Substantia nigra (tissue), 51 donors: ENCODE measurements at places on chromosomes 1 and 21.

- DNase-seq, result no peak
These were observed at the start of gene STUM for GRCh38 chr1:226548256-226549093. Gene STUM, plus strand, starts transcription at chr1:226548764. Its CDS starts 141 bp downstream, at chr1:226548905.

DNA sequence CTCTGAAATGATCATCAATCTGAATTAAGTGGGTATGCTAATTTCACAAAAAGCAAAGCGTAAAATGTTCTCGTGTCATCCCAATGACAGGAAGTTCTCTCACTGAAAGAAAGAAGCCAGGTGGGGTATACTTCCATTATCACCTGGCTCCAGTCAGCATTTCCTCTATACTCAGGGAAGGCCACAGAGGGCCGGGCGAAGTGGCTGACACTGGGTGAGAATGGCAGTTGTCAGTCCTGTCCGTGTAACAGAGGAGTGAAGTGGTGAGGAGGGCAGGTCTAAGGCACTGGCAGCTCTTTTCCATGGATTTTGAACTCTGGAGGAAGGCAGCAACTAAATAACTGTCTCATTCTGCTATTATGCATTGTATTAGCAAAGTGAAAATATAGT lies 60.4 kb downstream of the CAPN2 start:
- no peak for DNase-seq

- DNase-seq, result no peak
These were observed 40.0 kb downstream of the RCAN1 start for GRCh38 chr21:34574601-34575529.

DNA sequence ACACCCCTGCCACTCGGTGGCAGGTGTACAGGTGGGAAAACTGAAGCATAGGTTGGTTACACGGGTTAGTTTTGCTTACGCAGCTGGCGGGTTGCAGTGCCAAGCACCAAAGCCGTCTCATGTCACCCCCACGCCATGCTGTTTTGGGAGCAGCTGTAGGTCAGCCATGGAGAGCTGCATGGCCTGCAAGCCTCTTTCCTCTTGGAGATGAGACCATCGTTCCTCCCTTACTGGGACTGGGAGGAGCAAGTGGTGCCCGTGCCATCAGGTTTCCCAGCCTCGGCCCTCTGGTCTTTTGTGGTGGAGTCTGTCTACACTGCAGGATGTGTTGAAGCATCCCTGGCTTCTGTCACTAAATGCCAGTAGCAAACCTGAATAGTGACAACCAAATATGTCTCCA lies 46.9 kb downstream of the AJAP1 start:
- DNase-seq, result no peak

- DNase-seq, result no peak
These were observed 243.9 kb downstream of the TOMM20 start for GRCh38 chr1:234884701-234885100.

DNA sequence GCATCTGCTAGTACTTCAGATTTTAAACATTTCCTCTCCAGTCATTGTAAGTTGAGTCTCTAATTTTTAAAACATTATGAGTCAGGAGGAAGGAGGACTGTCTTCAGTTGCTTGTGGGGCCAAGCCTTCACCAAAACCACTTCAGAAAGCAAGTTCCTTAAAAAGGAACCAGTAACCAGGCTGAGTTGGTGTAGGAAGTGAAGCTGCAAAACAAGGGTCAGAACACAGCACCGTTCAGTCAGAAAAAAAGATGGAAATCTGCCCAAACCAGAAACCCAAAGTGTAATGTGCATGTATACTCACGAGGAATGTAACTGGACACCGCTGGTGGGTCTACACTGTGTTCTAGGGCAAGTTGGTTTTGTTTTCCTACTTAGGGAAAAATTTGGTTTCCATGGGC lies 402.1 kb downstream of the SETD4 start:
- no peak for DNase-seq

DNA sequence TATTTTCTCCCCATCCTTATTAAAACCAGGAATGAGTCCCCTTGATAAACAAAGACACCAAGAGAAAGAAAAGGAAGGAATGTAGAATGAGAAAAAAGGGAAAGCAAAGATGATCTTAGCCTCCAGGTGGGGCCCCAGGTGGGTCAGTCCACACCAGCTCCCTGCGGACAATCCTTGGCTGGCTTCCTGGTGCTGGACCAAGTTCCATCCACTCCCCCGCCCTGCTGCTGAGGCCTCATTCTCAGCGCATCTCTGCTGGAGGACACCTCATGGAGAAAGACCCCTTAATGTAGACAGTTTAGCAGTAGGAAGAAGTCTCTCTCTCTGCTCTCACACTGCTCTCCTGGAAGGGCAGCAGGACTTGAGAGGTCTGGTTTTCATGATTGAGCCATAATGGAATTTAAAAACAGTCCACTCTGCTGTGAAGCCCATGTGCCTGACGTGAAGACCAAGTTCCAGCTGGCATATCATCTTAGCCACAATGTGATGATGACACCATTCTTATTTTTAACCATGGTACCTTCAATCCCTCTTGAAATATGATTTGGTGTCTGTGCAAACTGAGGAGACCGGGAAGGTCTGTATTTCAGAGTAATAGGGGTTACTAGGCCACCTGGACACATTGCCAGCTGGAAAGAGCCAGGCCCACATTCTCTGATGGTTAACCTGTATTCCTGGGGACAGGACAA lies 83.1 kb downstream of the WLS start:
- DNase-seq, result no peak

- DNase-seq, result no peak
These were observed 633.9 kb upstream of the PTBP2 start for GRCh38 chr1:96087719-96088118.

DNA sequence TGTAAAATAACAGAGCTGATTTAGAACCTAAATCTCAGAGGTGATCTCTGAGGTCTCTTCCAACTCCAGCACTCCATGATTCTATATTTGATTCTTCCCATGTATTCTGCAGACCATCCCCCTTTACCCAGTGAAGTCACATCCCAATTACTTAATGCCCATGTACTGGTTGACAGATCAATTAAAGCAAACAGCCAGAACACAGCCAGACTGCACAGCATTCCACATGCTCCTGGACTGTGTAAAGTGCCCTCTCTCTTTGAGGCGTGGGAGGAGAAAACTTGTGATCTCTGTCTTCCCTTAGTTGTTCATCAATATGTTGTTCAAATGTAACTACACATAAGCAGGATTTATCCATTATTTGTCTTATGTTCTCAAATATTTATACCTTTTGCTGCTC lies 18.1 kb downstream of the NOS1AP start:
- DNase-seq, result no peak

DNA sequence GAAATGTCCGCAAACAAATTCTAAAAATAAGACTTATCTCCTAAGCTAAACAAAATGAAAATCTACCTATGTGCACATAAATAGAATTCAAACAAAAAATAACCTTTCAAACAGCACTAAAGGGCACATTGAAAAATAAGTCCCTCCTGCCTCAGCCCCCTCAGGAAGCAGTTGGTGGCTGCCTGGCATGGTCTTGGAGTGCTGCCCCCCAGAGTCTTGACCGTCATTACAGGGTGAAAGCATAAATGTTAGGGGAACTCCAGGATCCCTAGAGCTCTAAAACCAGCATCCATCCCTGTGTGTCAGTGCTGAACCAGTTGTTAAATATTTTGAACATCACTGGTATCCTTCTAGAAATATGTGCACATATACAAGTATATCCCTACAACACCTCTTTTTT lies 6.5 kb upstream of the NPL start:
- DNase-seq, result no peak

- no peak for DNase-seq
These were observed 17.9 kb downstream of the LRRC7 start for GRCh38 chr1:69585666-69586065.

- peak; percentile 65 for DNase-seq
These were observed 4.7 kb downstream of the CELSR2 start for GRCh38 chr1:109253803-109254620.

DNA sequence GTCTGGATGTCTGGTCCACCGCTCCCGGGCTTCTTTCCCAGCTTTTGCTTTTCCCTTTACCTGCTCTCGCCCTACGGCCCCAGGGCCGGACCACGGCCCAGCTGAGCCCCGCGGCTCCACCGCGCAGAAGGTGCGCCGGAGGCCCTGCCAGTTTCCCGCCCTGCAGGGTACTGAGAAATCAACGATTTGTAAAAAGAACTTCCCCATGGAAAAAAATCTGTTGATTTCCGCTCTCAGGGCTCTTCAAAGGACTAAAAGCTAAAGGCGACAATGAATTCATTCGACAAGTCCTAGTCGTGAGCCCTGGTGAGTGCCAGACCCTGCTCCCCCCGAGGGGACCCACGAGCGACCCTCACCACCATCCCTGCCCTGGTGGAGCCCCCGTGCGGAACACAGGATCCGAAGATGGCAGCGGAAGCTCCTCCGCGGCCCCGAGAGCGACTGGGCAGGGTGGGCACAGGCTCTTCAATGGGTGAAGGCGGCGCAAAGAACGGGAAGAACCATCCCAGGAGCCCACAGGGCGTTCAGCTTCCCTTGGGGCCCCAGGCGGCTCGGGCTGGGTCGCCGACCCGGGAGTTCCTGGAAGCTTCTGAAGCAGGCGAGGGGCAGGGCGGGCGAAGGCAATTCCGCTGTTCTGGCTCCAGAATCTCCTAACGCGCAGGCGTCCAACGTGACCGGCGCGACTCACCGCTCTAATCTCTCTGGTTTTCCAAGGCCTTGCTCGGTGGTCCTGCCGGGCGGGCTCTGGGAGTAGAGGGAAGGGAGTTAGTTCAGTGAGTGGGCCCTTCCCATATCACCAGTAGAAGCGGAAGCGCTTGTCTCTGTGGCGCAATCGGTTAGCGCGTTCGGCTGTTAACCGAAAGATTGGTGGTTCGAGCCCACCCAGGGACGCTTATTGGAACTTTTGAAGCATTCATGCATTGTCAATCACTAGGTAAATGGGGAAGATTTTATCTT lies 6.6 kb upstream of the RNU1-2 start:
- DNase-seq, result peak; percentile 55

GRCh38 chr1:234246638-234247116 lies 126.6 kb upstream of the COA6 start:
- no peak for DNase-seq

DNA sequence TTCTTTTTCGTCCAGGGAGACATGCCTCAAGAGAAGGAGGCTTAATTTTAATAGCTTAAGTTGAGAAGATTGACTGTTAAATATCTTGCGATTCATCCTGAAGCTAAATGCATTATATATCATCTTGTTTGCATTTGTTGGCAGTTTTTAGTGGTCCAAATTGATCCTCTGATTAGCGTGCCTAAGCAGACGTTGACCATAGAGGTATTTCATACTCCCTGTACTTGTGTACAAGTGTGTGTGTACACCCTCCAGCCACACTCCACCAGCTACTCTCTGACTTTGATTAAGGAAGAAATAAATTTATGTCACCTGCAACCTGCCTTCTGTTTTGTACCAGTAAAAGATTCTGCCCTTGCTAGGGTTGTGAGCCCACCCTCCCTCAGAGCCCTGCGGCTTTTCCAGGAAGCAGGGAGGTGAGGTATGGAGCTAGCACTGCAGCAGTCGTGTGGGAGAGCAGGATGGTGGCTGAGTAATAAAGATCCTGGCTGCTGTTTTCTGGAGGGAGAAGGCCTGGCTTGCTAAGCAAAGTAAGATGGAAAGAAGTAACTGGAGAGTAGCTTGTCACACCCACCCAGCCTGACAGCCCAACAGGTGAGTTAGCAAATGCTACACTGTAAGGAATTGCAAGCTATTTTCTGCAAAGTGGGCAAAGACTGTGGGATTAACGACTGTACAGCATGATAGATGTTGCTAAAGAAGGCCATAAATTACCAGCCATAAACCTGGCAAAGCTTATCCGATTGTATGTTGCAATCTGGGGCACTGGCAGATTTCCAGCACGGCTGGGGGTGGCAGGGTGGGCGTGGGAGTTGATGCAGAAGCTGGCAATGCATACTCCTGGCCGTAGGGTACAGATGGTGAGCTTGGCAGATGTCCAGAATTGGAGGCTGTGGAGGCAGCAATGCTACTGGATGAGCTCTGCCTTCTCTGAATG lies 170.2 kb downstream of the TNR start:
- DNase-seq, result no peak

DNA sequence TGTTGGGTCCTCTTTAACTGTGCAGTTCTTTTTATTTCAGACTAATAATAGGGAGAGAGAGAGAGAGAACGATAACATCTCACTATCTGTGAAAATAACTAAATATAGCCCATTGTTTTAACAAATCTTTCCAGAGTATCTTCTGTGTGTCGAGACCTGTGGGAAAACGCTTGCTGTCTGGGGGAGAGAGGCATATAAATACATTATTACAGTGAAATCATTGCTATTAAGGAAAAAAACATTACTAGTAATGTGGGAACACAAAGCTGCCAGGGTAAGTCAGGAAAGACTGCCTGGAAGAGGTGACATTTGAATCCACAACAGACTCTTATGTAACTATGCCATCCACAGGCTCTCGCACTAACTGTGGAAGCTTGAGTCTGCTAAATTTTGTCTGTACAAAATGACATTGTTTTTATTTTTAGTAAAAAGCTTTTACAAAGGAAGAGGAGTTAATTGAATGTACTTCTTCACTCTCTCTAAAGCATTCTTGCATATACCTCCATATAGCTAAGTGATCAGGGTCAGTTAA lies 59.8 kb upstream of the PGD start:
- no peak for DNase-seq

GRCh38 chr1:26305667-26306289 lies 658 bp downstream of the UBXN11 start:
- no peak for DNase-seq
